M059J (cell line): ENCODE measurements at places on chromosomes 1 and 21. TPM values are rescaled to one million over a fixed set of nuclear protein-coding genes. Genes with fewer than 3 reads are reported as not detected.

KRTAP10-3 gene
- not detected in 2 replicates for total RNA-seq

SYT2 gene
- not detected in 2 replicates for total RNA-seq

NID1 gene
- total RNA-seq: 33.1 and 60.4 TPM in 2 replicates

ETV3L gene
- total RNA-seq: not detected in 2 replicates

ADCY10 gene
- 0.15 TPM in 1 of 2 replicates, not detected in the other for total RNA-seq

CLDN17 gene
- not detected in 2 replicates for total RNA-seq

SLAMF9 gene
- total RNA-seq: not detected in 2 replicates

S100A4 gene
- 2.9 and 12.3 TPM in 2 replicates for total RNA-seq

GRCh38 chr1:178461701-178462100 lies 35.1 kb downstream of the CLEC20A start:
- DNase-seq: no peak

DNA sequence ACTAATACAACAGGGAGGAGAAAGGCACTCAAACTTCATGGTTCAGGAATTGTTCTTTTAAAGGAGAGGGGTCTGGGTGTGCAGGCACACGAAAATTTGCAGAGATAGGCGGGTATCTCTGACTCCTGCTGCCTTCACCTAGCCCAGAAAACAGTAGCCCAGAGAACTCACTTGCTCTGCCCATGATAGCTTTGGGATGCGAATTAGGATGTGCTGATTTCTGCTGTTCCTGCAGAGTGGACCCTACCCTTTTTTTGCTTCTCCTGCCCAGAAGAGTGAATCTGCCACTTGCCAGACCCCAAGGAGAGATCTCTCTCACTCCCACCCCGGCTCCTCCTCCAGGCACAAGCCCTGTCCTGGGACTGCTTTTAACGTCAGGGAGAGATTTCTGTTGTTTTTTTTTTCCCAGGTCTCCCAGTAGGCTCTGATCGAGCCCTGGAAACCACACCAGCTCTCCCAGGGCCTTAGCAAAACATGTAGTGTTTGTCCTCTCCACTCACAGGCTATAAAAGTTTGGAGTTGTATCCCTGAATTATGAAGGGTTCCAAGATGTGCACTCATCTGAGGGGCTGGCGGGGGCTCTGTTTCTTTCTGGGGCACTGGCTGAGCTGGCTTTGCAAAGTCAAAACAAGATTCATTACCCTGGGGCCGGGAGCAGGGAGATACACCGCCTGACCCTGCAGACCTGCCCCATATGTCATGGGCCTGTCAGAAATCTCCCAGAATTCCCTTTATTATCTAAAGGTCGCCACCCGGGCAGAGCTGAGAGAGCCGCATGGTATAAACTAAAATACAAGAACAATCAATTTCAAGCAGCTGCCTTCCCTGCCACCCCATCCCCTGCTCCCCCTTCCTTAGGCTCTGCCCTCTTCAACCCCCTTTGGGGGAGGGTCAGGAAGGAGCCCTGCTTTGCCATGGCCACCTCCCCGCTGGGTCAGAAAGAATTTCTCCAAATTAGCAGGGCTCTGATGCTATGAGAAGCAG lies 17.9 kb downstream of the PLXNA2 start:
- no peak for DNase-seq

DNA sequence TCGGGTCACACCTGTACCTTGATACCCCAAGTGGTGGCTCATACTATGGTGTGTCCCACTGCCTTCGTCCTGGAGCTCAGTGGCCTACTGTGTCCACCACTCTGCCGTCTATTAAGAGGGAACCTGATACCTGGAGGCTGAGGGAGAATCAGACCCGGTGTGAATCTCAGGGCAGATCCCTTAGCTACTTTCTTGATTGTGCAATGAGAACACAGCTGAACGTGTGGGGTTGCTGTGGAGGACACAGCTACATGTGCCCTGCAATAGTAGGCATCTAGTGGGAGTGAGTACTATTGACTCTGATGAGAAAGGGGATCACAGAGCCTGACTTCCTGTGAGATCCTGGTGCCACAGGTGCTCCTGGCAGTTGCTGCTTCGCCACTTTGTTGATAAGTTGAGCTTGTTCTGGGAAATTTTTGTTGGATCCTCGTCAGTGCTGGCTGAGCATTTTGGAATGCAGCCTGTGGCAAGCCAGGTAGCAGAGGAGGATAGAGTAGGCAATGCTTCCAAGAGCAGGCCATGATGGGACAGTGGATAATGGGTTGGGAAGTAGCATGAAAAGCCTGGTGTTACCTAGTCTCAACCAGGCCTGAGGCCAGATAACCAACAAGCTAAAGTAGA lies 28.2 kb upstream of the MPZL1 start:
- DNase-seq: no peak

GRCh38 chr1:51316846-51317120 lies 13.6 kb downstream of the TTC39A start:
- no peak for DNase-seq

- DNase-seq: no peak
Measured at GRCh38 chr1:222642468-222642867, 24.6 kb downstream of the MIA3 start.

GRCh38 chr1:85118751-85119150 lies 70.5 kb upstream of the MCOLN3 start:
- DNase-seq: no peak

- DNase-seq: no peak
Measured at GRCh38 chr1:51453010-51453409, 66.1 kb downstream of the EPS15 start.

DNA sequence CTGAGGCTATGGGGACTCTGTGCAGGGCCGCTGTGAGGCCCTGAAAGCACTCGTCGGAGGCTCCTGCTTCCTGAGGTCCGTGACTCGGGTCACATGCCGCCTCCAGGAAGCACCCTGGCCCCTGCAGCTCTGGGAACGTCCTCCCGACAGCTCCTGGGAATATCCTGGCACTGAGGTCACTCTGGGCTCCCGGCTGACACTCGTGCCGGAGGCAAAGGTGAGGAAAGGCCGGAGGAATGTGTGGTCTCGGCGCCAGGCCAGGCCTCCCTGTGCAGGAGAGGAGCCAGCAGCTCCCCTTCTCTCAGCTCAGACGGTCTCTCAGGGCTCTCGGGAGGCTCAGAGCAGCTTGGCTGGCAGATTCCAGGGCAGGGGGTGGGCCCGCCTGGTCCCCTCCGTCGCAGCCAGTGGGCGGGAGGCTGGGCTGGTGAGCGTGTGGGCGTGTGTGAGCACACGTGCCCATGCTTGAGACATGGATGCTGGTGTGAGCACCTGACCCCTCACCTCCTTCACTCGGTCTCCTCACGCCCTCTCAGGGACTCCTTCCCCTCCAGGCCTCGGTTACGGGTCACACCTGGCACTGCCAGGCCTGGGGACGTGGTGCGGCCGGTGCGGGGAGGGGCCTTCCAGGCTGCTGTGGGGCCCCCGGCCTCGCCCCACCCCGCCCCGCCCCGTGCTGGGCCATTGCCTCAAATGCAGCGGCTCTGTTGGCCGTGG lies 5.5 kb upstream of the RNF223 start:
- DNase-seq: peak; percentile 99

GRCh38 chr1:209156991-209157390 lies 426.5 kb upstream of the CAMK1G start:
- no peak for DNase-seq

GRCh38 chr1:4838231-4838630 lies 183.8 kb downstream of the AJAP1 start:
- no peak for DNase-seq

DNA sequence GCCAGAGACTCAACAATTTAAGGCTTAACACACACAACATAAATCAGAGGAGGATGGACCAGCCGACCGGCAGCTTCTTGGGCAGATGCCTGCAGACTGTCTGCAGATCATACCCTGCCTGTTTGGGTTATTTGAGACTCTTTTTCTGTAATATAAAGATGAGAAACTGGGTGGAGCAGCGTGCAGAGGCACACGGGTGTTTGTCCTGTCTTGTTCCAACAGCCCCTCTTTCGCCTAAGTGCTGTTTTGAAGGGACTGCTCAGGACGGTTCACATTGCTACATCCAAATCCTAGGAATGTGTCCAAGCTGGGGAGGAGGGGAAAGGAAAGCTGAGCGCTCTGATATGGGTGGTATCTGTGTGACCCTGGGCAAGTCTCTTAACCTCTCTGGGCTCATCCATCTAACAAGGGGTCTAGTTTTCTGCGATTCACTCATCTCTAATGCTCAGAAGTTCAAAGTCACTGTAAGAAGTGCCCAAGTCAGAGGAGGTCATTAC lies 149.9 kb downstream of the CLIC6 start:
- no peak for DNase-seq

DNA sequence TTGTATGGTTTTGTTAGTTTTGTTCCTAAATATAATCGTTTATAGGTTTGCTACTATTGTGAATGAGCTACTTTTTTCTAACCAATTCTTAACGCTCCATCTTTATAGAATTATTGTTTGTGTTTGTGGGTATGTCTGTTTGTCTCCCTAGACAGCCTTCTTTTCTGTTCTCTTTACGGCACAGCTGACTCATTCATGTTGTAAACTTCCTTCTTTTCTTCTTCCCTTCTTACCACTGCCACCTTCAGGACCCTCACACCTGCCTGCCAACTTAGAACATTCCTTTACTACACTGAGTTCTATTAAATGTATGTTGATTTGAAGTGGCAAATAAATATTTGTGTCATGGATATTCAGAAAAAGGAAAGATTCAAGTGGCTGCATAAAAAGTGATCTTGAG lies 29.1 kb downstream of the AK5 start:
- no peak for DNase-seq

GRCh38 chr1:95703046-95703445 lies 469.0 kb downstream of the RWDD3 start:
- DNase-seq: no peak

- DNase-seq: no peak
Measured at GRCh38 chr1:151373196-151373595, 691 bp upstream of the SELENBP1 start.

DNA sequence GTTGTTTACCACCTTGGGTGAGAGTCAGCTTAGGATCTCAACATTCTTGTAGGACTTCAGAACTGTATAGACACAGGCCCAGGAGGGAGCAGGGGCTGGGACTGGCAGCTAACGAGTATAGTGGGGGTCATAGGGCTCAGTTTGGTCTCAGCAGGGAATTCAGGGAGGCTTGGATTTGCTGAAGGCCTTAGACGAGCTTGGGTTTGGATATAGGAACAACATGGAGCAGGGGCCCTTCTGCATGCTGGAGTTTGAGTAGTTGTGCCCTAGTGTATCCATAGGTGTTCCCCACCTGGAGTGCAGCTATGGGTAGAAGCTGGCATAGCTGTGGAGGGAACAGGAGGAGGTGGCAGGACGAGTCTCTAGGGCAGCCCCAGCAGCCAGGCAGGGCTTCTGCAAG lies 63.4 kb upstream of the MAP1LC3C start:
- no peak for DNase-seq

DNA sequence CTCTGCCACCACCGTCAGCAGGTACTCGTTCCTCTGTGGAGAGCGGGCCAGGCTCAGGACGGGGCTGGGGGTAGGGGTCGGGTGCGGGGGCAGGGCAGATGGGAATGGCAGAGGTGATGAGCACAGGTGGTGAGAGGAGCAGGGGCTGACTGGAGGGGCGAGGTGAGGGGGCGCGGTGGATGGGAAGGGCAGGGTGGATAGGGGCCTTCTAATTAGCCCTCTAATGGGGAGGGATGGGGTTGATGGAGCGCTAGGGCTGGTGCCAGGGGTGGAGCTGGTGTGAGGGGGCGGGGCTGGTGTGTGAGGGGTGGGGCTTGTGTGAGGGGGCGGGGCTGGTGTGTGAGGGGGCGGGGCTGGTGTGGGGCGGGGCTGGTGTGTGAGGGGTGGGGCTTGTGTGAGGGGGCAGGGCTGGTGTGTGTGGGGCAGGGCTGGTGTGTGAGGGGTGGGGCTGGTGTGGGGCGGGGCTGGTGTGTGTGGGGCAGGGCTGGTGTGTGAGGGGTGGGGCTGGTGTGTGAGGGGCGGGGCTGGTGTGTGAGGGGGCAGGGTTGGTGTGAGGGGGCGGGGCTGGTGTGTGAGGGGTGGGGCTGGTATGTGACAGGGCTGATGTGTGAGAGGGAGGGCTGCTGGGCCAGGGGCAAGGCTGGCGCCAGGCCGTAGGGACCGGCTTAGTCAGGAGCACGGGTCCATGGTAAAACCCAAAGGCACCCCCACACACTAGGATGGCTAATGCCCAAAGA lies 5.9 kb downstream of the KRTAP10-1 start:
- DNase-seq: no peak

DNA sequence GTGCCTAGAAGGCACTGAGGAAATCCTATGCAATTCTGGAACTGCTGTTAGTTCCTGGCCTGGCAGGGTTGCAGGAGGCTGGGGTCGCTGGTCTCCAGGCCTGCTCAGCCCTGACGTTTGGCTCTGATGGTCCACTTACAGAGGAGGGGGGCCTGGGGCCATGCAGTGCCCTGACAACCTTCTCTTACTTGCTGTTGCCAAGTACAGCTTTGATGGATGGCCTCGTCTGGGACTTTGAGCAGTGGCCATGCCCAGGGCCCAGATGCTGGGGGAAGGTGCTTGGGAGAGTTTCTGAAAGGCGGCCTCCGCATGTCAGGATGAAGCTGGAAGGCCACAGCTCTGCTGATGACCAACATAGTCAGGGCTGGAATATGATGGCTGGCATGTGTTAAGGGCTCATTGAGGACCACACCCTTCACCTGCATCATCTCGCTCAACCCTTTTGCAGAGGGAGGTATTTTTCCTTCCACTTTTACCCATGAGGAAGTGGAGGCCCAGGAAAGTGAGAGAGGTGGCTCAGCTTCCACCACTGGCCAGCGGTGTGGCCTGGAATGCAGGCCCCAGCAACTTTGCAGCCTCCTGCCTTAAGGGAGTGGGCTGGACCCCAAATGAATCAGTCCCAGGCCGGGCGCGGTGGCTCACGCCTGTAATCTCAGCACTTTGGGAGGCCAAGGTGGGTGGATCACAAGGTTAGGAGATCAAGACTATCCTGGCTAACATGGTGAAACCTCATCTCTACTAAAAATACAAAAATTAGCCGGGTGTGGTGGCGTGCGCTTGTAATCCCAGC lies 34.7 kb upstream of the LRRC3 start:
- DNase-seq: no peak

- DNase-seq: no peak
Measured at GRCh38 chr1:3026581-3027391, 5.5 kb downstream of the ACTRT2 start.

- peak; percentile 51 for DNase-seq
Measured at GRCh38 chr1:197958438-197959305, 41.5 kb downstream of the LHX9 start.

DNA sequence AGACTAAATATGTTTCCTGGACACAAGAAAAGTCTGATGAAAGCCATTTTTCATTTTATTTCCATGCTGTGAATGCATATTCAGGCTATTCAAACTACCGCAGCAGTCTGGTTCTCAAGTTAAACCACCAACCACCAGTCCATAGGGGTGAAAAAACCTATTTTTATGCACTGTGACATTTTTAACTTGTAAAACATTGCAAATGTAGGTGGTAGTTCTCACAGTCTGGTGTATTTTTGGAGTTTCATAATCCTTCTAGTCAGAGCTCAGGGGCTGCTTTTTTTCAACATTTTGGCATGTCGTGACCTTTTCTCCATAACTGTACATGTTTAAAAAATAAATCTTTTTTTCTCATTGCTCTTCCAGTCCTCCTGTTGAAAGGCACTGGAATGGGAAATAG lies 907.6 kb upstream of the ADGRL2 start:
- no peak for DNase-seq

GRCh38 chr1:219498666-219499065 lies 114.2 kb downstream of the ZC3H11B start:
- no peak for DNase-seq
